Caco-2 (cell line): ENCODE measurements at places on chromosomes 16 and 17. TPM values are rescaled to one million over a fixed set of nuclear protein-coding genes. Genes with fewer than 3 reads are reported as not detected.

GRCh38 chr16:70809392-70810060 lies 8.6 kb upstream of the VAC14 start:
- no peak for DNase-seq

KCTD19 gene
- not detected in 2 replicates for total RNA-seq

PLEKHH3 gene
- total RNA-seq, result 25.3 and 26.2 TPM in 2 replicates

DNA sequence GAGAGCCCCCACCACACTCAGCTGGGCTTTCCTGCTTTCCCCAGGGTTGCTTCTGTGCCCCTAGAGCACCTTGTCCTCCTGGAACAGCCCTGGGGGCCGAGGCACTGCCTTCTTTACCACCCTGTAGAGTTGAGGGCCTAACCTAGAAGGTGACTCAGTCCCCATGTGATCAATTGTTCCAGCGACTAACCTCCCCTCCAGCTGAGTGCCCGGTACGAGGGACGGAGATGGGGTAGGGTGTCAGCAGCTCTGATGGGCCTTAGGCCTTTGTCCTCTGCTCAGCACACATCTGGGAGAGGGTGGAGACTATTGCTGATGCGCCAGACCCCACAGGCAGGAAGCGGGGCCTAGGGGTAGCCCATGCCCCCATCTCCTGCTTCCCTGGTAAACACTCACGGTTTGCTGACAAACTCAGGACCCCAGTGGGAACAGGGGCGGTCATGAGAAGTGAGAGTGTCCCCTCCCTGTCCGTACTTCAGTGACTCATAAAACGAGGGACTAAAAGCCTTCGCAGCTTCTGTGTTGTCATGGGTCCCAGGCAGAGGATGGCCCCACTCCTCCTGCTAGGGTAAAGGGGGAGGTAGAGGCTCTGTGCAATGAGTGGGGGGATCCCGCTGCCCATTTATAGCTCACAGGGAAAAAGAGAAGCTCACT lies 33.1 kb downstream of the NECAB2 start:
- no peak for DNase-seq

LMF1 gene
- 8.8 and 12.3 TPM in 2 replicates for total RNA-seq

- DNase-seq, result peak; percentile 19
These were observed 121.3 kb downstream of the METRNL start for GRCh38 chr17:83200751-83201150.

DNA sequence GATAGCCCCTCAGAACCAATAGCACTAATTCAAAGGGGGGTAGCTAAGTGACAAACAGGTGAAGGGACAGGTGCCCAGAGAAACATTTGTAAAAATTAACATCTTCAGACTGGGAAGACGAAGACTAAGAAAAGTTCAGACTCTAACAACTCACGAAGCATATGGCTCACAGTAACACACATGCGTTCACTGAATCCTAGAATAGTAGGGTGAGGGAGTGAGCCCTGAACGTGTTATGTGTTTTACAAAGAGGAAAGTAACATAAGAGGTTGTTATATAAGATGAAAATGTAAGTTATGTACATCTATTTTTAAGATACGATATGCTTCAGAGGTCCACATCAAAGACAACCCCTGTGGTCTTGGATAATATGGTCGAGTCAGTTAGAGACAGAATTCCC lies 15.2 kb downstream of the GSG1L2 start:
- no peak for DNase-seq

FMNL1 gene
- total RNA-seq, result 2.8 and 3.0 TPM in 2 replicates

GRCh38 chr16:47079860-47080259 lies 63.9 kb downstream of the NETO2 start:
- no peak for DNase-seq

- DNase-seq, result no peak
These were observed 27.4 kb upstream of the GSE1 start for GRCh38 chr16:85585711-85586110.

DNA sequence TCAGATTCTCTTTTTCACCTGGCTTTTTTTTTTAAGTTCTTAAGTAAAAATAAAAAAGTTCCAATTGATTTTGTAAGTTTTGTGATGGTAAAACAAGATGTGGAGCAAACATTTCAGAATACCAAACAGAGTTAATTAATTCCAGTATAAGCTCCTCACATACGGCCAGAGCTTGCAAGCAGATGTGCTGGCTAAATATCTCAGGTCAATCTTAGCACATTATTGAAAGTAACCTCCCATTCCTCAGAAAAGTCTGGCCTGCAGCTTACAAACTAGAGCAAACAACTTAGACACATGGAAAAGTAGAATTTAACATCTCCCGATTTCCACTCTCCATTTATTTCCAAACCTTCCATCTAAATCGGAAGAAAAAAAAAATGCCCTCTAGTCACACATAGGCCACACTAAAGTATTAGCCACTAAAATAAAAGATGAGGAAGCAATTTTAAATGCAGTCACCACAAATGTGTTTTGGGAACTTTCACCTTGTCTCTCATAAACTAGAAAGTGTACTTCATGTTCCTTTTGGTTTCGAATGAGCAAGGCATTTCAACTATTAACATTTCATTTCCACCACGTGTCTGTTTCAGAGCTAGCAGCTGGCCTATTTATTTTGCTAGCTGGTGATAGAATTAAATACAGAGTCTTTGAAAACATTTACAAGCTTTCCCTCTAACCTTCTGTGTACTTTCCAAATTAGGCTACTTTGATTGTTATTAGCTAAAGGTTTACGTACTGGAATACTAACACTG lies 143.3 kb downstream of the STX8 start:
- DNase-seq, result no peak

DNA sequence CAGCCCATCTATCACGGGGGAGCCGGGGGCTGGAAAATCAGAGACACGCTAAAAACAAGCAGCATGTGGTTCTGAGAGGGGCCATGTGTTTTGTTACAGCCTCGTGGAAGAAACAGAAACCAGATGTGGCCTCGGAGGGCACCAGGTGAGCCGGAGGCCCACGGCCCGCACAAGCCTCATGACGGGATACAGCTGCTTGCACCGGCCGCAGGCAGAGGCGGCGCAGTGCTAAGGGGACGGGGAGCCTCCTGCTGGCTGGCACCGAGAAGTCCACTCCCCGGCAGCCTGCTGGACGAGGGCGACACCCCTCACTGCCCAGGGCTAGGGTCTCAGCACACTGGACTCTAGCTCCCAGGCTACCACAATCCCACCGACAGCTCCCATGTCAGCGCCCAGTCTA lies 19.2 kb downstream of the NDUFAF8 start:
- DNase-seq, result no peak

- peak; percentile 95 for DNase-seq
These were observed 144.9 kb downstream of the WWOX start for GRCh38 chr16:78244131-78244895.

RCVRN gene
- not detected in 2 replicates for total RNA-seq

- DNase-seq, result no peak
These were observed 94.1 kb downstream of the USP32 start for GRCh38 chr17:60297760-60298401.

DNA sequence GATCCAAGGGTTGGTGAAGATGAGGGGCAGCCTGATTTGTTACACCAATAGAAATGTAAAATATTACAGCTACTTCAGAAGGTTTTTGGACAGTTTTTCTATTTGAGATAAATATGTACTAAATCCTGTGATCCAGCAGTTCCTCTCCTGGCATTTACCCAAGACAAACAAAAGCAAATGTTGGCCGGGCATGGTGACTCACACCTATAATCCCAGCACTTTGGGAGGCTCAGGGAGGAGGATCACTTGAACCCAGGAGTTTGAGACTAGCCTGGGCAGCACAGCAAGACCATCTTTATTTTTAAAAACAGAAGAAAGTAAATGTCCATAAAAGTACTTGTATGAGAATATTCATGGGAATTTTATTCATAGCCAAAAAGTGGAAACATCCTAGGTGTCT lies 64.8 kb upstream of the MRC2 start:
- DNase-seq, result no peak

DNA sequence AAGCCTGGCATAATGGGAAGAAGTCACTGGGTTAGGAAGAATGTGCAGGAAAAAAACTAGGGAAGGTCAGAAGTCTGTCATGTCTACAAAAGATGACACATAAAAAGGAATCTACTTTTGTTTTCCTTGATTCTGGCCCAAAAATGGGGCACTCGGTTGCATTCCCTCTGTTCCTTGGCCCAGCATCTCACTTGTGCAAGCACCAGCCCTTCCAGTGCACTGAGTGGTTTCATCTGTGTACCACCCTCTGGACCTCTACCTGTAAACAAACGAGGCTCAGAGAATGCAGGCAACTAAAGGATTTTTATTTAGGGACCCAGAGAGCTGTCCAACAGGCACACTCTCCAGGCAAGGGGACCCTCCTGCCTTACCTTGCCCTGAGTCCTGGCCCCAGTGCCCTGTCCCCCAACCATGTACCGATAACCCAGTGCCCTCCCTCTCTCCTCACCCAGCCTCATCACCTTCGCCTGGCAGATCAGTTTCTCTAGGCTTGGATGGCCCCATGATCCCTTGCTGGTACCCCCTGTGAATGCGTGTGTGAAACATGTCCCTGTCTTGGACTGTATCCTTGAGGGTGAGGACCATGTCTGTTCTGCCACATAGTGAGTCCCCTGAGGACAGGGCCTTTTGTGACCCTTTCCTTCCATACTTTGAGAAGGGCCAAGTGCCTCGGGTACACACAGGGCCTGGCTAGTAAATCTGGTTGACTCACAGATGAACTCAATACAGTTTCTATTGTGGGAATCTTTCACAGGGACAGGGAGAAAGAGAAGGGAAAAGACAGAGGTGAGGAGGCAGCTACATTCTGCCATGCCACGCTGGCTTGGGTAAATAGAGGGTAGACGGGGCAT lies 13.3 kb downstream of the NXPH3 start:
- DNase-seq, result no peak

DNA sequence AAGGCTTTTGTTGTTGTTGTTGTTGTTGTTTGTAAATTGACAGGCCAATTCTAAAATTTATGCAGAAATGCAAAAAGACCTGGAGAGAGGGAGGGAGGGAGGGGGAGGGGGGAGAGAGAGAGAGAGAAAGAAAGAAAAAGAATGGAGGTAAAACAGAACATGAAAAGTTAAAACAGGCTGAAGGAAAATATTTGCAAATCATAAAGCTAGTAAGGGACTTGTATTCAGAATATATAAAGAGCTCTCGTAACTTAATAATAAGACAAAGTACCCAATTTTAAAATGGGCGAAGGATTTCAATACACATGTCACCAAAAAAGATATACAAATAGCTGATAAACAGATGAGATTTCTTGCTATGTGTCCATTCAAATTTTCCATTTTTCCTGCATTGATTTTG lies 15.4 kb downstream of the TNRC6C start:
- no peak for DNase-seq

- DNase-seq, result no peak
These were observed 2.6 kb downstream of the CDH5 start for GRCh38 chr16:66369055-66369592.

DNA sequence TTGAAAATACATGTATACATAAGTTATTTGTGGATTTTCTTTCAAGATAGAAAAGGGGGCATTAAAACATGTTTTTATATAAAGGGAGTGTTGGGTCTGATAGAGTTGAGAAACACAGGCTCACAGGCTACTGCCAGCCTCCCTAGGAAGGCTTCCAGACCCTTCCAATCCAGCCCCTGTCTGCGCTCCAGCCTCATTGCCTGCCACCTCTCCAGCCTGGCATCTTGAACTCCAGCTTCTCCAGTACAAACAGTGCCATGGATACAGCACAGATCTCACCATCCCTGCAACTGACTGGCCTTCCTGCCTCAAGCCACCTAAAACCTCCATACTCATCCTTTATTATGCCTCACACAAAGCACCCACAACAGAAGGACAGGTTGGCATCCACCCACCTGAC lies 40.7 kb downstream of the CCDC182 start:
- no peak for DNase-seq

GAA gene
- total RNA-seq, result 42.4 and 44.6 TPM in 2 replicates

DNA sequence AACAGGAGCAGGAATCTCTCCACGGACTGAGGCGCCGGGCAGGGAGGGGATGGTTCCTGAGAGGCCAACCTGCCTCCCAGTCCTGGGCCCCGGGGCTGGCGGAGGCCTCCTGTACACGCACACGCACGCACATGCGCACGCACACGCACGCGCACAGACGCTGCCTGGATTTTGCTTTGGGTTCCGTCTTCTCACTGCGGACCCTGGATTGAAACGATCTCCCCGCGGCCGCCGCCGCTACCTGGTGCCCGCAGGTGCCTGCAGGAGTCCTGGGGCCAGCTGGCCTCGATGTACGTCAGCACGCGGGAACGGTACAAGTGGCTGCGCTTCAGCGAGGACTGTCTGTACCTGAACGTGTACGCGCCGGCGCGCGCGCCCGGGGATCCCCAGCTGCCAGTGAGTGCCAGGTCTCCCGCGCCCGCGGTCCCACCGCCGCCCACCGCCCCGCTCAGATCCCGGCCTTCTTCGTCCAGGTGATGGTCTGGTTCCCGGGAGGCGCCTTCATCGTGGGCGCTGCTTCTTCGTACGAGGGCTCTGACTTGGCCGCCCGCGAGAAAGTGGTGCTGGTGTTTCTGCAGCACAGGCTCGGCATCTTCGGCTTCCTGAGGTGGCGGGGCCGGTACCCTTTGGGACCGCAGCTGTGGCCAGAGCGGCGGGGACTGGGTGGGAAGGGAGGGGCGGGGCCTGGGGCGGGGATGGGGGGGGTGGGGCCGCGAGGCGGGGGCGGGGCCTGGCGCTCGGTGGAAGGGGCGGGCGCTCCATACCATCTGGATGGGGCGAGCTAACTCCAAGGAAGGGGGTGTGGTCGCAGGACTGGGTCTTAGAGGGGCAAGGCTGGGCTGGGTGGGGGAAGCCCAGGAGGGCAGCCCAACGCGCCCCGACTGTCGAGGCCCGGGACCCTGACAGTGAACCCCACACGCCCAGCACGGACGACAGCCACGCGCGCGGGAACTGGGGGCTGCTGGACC lies 12.3 kb downstream of the CES4A start:
- peak; percentile 38 for DNase-seq

- DNase-seq, result no peak
These were observed 17.3 kb downstream of the CCR7 start for GRCh38 chr17:40547785-40548478.

DNA sequence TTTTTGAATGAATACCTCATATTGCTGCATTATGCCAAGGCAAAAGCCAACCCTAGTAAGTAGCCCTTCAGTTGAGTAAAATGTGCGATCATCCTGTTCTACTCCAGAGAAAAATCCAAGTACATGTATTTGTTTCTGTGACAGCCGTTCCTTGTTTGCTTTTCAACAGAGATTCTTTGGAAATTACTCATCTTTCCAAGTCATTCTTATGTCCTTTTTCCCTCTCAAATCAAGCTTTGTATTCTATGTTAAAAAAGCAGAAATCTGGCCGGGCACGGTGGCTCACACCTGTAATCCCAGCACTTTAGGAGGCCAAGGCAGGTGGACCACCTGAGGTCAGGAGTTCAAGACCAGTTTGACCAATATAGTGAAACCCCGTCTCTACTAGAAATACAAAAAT lies 112.9 kb upstream of the HAS3 start:
- DNase-seq, result no peak

CCL7 gene
- not detected in 2 replicates for total RNA-seq

DNA sequence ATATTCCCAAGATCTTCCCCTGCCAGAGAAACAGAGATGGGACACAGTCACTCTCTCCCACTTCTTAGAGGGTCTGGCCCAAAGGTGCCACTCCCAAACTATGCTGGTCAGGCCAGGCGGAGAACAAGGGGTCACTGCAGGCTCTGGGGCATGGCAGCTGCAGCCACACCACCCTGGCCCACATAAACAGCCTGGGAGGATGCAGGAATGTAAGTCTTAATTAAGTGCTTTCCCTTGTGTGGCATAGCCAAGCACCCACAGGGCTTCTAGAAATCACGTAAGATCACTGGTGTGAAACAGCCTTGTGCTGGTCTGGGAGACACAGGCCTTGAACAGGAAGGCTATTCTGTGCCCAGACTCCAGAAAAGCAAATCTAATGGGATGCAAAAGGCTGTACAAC lies 31.5 kb downstream of the ABCC12 start:
- no peak for DNase-seq
